ENCODE measurements at places on chromosomes 6 and 20. TPM values are rescaled to one million over a fixed set of nuclear protein-coding genes. Genes with fewer than 3 reads are reported as not detected.

- DNase-seq, result no peak
Measured at GRCh38 chr20:40547483-40548091, 141.4 kb downstream of the MAFB start.

GRCh38 chr6:25431975-25432307, 152.8 kb downstream of the CARMIL1 start:
- no peak for DNase-seq

DNA sequence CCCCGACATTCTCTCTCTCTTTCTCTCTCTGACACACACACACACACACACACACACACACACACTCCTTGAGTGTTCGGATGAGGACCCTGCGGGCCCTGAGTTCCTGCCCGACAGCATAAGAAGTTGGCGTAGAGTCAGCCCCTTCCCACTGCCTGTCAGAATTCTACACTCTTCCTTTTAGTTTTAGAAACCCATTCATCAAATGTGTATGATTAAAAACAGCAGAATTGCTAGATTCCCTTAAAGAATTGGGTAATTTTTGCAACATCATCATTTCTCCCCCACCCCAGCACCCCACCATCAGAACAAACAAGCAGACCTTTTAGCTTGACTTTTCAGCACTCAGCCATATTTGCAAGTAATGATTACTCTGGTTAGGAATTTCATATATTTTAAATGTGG, 322.8 kb downstream of the FARS2 start:
- DNase-seq, result no peak

- DNase-seq, result peak; percentile 93
Measured at GRCh38 chr20:21436205-21436604, 38.9 kb upstream of the NKX2-4 start.

- no peak for DNase-seq
Measured at GRCh38 chr6:169372589-169372988, 118.9 kb upstream of the THBS2 start.

Gene SDCBP2
- 22.2 TPM for polyA plus RNA-seq

Gene CFB
- 2.0 TPM for polyA plus RNA-seq

Gene ENPP1
- 0.17 TPM for polyA plus RNA-seq

Gene COL11A2
- 0.12 TPM for polyA plus RNA-seq
